ENCODE measurements at places on chromosomes 4 and X.

GRCh38 chr4:31040106-31040505, 319.9 kb downstream of the PCDH7 start:
- no peak for DNase-seq

- DNase-seq: no peak
Observed at GRCh38 chr4:113050837-113051236, 1.4 kb downstream of the ANK2 start.

- DNase-seq: no peak
Observed at GRCh38 chr4:70277121-70277520, 34.7 kb downstream of the CSN3 start.

- no peak for DNase-seq
Observed at GRCh38 chrX:107596651-107597050, 31.7 kb upstream of the PRPS1 start.

- no peak for DNase-seq
Observed at GRCh38 chr4:2650276-2650675, 105.9 kb downstream of the TNIP2 start.

DNA sequence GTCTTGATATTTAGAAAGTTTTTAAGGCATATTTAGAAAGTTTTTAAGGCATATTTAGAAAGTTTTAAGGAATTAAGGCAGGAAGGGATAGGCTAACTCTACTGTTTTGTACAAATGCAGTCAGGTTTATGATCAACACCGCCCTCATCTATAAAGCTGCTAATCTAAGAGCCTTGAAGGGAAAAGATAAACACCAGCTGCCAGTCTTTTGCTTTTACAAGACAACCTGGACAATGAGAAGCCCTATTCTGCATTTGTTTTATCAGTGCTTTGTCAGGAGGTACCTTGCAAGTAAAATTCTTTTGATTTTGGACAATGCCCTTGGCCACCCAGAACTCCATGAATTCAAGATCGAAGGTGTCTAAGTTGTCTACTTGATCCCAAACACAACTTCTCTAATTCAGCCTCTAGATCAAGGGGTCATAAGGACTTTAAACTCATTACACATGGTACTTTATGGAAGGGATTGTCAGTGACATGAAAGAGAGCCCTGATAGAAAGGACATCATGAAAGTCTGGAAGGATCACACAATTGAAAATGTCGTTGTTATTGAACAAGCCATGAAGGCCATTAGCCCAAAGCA, 39.8 kb downstream of the IL15 start:
- no peak for DNase-seq

GRCh38 chr4:153418121-153418520, 48.0 kb upstream of the TMEM131L start:
- DNase-seq: no peak

GRCh38 chr4:168099195-168099594, 6.9 kb downstream of the ANXA10 start:
- DNase-seq: no peak

DNA sequence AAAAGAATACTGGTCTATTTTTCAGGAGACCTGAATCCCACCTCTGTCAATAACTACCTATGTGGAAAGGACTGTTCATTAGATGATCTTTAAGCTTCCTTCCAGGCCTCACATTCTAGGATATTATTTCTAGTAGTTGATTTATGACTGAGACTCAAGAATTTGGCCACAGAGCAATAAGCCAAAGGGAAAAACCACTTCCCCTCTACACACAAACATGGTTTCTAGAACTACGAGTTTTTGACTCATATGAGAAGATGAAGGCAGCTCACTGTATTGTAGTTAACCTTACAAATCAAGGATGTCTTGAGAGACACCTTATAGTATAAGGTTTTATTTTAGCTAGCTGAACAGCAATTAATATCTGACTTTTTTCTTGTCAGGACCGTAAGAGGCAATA, 36.9 kb upstream of the GDPD2 start:
- DNase-seq: no peak

GRCh38 chr4:23590431-23590830, 299.4 kb downstream of the PPARGC1A start:
- no peak for DNase-seq

GRCh38 chr4:113960684-113961321, 18.6 kb downstream of the ARSJ start:
- DNase-seq: no peak

- peak; percentile 18 for DNase-seq
Observed at GRCh38 chr4:169619518-169619957, 840 bp upstream of the CLCN3 start.

DNA sequence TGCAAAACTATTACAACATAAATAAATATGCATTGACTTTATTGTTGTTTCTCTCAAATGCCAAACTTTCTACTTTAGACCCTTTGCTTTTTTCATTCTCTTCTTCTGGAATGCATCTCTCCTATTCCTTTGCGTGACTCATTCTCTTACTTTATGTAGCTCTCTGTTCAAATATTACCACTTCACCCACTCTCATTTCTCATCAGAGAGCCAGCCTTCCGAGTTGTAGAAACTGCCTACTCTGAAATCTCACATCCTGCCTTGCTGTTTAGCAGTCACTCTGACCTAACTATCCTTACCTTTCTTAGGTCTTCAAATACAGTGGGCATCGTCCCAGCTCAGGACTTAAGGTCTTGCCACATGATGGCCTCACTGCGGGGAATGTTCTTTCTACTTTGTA, 143.5 kb downstream of the GALNTL6 start:
- no peak for DNase-seq

DNA sequence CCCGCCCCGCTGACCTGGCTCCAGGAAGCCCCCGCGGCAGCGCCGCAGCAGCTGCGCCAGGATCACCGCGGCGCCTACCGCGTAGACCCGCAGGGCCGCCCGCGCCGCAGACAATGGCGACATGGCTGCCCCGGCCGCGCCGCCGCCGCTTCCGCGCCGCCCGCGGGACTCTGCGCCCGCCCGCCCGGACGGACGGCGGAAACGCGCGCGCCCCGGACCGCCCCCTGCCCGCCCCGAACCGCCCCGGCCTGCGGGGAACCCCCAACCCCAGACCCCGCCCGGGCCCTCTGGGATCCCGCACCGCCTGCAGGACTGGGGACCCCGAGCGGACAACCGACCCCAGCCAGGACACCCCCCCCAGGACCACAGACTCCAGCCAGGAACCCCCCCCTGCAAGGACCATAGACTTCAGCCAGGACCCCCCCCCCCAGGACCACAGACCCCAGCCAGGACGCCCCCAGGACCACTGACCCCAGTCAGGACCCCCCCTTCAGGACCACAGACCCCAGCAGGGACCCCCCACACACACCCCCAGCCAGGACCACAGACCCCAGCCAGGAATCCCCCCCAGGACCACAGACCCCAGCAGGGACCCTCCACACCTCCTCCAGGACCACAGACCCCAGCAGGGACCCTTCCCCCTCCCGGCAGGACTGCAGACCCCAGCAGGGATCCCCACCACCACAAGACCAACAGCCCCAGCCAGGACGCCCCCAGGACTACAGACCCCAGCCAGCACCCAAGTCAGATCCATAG, at the start of the genes DHRSX and ZBED1:
TSS of gene DHRSX (minus strand) at position 174 of the 756 bp plus-strand sequence. CDS start at position 123, 51 bp downstream.
TSS of gene ZBED1 (minus strand) at position 174 of the 756 bp plus-strand sequence. CDS start 10,257 bp downstream, outside the sequence.
- peak; percentile 15 for DNase-seq

DNA sequence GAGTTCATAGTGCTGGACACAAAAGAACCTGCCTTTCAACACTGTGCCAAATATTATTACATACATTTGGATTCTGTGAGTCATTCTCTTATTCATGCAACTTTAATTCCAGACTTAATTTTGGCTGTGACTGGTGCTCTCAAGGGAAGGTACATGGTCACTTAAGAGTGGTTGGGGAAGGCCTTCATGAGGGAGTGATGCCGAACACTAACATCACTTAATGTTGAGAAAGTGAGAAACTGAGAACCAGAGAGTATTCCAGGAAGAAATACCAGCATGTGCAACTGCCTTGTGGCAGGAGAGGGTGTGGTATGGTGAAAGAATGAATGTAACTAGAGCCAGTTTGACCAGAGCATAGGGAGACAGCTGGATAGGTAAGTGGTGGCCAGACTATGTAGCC, 41.5 kb upstream of the FHDC1 start:
- DNase-seq: no peak

GRCh38 chrX:103927030-103927429, 35.4 kb upstream of the TMSB15B start:
- DNase-seq: no peak

GRCh38 chr4:147371661-147372060, 109.2 kb upstream of the EDNRA start:
- DNase-seq: no peak

GRCh38 chr4:18342847-18343246, 321.3 kb upstream of the LCORL start:
- DNase-seq: no peak

DNA sequence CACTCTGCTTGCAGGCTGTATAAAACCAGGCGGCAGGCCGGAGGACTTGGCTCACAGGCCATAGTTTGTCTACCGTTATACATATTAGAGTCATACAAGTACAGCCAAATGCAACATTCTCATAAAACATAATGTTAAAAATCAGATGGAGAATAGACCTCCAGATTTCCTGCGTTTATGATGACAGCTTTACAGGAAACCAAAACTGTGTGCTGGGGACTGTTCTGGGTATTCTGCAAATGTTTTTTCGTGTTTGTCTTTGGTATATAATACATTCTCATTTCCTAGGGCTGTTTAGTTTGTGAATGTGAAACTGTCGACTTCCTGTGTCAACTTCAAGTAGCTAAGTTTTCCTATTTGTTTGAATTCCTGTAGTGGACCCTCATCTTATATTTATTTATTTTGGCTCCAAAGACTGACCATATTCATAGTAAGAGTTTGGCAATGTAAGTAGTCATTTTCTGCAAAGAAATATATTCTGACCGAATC, 79.5 kb upstream of the FAM9C start:
- DNase-seq: no peak

DNA sequence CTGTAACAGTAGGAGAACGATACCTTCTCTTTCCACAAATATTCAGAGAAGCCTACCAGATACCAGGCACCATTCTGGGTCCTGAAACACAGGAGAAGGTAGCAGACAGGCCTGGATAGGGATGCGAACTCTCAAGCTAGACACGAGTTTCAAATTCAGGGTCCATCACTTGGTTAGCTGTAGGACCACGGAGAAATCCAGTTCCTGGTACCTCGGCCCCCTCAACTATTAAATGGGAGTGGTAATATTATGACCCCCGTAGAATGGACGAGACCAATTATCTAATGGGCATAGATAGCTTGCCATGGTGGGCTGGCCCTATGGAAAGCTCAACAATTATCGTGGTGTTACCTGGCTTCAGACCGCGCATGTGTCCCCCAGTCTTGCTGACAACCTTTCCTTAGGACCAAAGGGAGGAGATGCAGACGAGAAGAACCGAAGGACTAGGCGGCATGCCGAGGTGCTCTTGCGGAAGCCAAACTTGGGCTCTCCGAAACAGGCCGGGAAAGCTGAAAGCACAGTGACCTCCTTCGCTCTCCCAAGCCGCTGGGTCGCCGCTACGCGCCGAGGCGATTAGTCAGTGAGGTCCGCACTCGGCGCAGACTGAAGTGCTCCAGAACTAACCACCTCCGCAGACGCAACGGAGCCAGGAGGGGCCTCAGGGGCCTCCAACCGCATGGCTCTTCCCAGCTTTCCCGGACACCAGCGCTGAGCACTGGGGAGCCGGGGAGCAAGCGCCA, 19.6 kb downstream of the NKX3-2 start:
- DNase-seq: no peak

DNA sequence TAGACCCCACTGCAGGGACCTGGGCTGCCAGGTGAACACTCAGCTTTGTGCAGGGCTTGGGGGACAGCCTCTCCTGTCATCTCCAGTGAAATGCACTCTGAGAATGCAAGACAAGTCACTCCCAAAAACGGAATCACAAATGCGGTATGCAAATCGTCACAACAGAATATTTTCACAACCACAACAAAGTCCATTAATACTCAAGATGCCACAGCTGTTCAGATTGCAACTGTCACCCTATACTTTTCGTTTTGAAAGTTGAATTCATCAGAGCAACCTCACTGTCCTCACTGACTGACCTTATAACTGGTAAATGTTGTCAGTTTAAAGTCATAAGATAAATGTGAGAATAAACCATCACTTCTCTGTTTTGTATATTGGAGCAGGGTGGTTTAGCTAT, 16.6 kb downstream of the JAKMIP1 start:
- DNase-seq: no peak

GRCh38 chr4:795726-796119, 30.2 kb downstream of the CPLX1 start:
- no peak for DNase-seq
